Stimulated activated CD8-positive, alpha-beta memory T cell treated with anti-CD3 and anti-CD28 coated beads, Interleukin-2, amount 100 ng/mL, for 1 hour (primary cell): ENCODE measurements at places on chromosomes 12 and 14.

DNA sequence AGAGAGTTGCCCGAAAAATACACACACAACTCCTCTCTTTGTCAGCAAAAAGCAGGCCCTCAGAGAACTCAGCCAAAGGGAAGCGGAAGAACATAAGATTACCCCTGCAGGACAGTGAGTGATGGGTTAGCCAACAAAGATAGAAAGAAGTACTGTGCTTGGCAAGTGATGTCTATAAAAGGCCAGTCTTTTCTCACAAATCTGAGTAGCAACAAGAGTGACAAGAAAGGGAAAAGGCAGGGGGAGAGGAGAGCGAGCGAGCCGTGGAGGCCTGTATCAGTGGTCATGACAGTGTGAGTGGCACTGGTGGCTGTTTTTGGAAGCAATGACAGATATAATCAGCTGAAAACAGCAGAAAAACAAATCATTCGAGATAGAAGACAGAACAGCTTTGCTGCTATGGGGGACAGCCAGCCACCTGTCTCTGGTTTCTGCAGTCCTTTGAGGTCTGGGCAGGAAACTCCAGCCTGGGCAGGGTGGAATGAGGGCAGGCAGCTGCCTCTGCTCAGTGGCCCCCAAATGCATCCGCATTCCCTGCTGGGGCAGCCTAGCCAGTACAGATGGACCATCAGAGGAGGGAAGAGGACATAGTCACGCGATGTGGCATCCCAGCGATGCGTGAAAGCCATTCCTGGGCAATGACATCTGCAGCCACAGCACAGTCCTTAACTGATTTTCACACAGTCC, 74.7 kb downstream of the TRIM9 start:
- DNase-seq: no peak

GRCh38 chr12:131511391-131511802, 199.5 kb upstream of the SFSWAP start:
- no peak for DNase-seq

DNA sequence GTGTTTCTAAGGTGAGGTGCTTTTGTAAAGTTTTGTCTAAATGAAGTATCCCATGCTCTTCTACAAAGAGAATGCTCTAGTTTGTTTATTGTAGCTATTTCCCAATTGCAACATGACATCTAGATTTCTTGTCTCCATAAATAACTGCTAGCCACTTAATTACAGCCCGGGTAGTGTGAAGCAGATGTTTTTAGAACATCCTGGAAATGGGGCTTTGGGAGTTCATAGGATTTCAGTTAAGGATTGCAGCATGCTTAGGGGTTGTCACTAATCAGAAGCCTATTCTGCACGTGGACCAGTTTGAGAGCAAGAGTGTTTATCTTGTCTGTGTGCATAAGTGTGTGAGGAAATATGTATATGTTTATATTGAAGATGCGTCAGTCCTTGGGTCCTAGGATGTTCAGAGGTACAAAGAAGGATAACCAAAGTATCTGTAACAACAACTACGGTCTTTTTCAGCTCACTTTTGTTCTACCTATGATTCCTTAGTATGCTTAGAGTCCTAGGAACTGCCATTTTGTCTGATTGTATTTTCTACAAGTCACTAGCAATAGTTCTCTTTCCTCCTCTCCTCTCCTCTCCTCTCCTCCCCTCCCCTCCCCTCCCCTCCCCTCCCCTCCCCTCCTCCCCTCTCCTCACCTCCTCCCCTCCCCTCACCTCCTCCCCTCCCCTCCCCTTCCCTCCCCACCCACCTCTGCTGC, 135.3 kb downstream of the ACSS3 start:
- no peak for DNase-seq

- DNase-seq: no peak
These were observed 143.2 kb downstream of the SLC15A4 start for GRCh38 chr12:128680555-128680954.

DNA sequence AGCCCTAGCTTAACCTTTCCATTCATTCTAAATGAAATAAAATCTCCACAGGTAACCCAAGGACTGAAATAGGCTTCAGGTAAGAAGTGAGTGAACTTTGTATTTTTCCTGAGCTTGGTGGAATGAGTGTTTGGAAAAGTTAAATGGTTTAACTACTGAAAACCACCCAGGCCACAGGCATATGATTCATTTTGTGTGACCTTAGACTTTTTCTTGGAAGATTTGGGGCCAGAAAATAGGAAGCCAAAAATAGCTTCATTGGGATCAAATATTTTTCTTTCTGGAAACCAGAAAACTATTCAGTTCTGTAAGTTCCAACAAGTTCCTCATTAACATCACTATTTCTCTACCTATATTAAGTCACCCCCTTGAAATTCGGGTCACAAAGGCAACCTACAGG, 212.6 kb downstream of the PCNX1 start:
- DNase-seq: no peak

GRCh38 chr12:89469361-89469760, 55.2 kb downstream of the GALNT4 start:
- DNase-seq: no peak
